ENCODE measurements at places on chromosomes 13 and 19.

GRCh38 chr13:69565334-69565733 is 542.3 kb upstream of the ATXN8OS start:
- DNase-seq: no peak

- DNase-seq: no peak
These were observed 110.0 kb upstream of the DACH1 start for GRCh38 chr13:71977028-71977427.

- DNase-seq: no peak
These were observed 28.6 kb downstream of the ZNF44 start for GRCh38 chr19:12265921-12266704.

- no peak for DNase-seq
These were observed 76.6 kb upstream of the KLF12 start for GRCh38 chr13:74210693-74211393.

- no peak for DNase-seq
These were observed 1.3 kb downstream of the FOXA3 start for GRCh38 chr19:45865269-45865948.

GRCh38 chr13:111948811-111949210 is 118.1 kb upstream of the SOX1 start:
- DNase-seq: no peak

All from NCI-H446 treated with DMSO at 0.1 percent for 48 hours (cell line).